DMS53 (cell line): ENCODE measurements at places on chromosomes 1 and 21.
A peak's percentile ranks its signal among the peaks of the same experiment; 100 is the strongest.

- DNase-seq = no peak
Observed at GRCh38 chr1:162021124-162021523, 2.5 kb downstream of the OLFML2B start.

DNA sequence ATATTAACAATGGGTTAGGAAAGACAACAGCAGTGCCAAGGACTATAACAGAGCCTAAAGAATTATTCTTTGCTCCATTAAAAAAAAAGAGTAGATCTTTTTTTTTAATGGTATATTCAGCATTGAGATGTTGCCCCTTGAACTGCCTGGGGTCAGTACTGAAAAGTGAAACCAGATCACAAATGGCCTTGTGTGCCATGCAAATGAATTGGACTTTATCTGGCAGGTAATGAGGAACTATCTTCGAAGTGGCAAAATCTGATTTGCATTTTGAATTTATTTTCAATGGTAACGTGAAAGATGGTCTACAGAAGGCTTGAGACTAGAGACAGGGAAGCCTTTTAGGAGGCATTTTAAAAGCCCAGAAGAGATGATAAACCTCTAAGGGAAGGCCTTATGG lies 21.4 kb upstream of the PKN2 start:
- peak; percentile 41 for DNase-seq

DNA sequence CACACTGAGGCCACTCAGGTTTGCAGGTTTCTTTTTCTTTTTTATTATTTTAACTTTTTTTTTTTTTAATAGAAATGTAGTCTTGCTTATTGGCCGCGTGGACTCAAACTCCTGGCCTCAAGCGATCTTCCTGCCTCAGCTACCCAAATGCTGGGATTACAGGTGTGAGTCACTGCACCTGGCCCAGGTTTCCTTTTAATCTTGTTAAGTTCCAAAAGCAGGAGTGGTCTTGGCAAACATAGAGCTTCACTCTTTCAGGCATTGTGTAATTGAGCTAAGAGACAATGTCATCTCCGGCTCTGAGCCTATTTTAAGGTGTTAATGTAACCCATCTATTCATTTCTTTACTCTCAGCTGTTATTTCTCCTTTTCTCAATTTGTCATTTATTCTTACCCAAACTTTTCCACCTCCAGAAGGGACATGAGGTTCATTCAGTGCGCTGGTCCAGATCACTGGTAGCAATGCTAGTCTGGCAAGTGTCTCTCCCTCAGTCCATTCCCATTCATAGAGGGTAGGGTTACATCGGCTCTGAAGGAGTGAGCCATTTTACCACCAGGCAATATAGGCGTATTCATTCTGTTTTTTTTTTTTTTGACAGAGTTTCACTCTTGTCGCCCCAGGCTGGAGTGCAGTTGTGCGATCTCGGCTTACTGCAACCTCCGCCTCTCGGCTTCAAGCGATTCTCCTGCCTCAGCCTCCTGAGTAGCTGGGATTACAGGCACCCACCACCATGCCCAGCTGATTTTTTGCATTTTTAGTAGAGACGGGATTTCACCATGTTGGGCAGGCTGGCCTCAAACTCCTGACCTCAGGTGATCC lies 11.3 kb upstream of the MFSD2A start:
- DNase-seq = no peak

DNA sequence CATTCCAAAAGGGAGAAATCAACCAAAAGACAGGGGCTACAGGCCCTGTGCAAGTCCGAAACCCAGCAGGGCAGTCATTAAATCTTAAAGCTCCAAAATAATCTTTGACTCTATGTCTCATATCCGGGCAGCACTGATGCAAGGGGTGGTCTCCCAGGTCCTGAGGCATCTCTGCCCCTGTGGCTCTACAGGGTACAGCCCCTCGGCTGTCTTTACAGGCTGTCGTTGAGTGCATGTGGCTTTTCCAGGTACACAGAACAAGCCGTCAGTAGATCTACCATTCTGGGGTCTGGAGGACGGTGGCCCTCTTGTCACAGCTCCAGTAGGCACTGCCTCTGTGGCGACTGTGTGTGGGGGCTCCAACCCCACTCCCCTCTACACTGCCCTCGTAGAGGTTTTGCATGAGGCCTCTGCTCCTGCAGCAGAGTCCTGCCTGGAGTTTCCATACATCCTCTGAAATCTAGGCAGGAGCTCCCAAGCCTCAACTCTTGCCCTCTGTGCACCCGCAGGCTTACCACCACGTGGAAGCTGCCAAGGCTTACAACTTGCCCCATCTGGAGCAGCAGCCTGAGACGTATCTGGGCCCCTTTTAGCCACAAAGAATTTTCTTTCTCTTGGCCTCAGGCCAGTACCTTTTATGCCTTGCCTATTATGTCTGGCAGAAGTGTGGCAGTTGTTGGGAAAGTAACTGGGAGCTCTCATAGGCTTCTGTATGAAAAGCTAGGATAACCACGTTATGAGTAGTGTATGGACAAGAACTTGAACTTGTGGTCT lies 52.5 kb downstream of the POU2F1 start:
- no peak for DNase-seq

DNA sequence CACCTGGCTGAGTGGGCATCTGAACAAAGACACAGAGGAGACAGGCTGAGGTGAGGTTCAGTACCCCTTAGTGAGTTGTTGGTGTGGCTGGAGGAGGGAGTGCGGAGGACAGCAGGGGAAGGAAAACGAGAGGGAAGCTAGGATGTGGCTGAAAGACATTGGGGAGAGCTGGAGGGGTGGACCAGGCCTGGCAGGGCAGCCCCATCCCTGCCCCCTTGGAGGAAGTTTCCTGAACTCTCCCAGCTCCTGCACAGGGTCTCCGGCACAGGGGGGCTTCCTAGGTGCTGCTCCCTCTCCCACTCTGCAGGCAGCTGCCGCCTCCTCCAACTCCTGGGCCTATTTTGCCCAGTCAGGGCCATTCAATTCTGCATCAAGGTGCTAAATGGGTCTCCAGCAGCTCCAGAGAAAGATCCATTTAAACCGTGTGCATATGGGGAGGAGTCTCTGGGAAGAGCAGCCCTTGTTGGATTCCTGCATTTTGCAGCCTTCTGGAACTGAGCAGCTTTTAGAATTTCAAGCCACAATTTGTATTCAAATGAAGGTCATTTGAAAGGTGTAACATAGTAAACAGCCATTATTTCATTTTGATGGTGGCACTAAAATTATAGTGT lies 193.9 kb downstream of the CAMTA1 start:
- DNase-seq = no peak

DNA sequence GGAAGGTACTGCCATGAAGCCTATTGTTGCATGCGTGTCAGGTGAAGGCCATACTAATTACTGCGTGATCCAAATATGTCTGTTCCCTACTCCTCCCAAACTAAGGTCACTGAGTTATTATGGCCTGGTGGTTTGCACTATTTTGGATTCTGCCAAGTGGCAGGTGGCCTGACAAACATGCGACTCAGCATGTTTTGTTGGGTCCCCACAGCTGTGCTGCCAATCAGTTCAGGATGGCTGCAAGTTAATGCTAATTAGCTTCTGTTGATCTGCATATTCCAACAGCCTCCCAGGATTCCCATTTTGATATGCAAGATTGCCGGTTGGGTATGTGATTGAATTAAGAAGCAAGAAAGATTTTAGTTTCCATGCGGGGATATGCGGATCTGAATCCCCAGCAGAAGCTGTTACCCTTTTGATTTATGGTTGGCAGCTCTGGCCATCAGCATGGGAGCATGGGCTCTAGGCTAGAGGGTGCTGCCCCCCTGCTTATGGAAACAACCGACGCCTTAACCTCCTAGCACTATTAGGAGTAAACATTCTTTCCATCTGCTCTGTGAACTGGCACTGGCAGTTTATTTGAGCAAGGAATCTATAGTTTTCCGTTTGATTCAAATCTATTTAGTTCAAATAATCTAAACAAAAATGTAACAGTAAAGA lies 429.8 kb upstream of the C1orf87 start:
- DNase-seq = no peak

DNA sequence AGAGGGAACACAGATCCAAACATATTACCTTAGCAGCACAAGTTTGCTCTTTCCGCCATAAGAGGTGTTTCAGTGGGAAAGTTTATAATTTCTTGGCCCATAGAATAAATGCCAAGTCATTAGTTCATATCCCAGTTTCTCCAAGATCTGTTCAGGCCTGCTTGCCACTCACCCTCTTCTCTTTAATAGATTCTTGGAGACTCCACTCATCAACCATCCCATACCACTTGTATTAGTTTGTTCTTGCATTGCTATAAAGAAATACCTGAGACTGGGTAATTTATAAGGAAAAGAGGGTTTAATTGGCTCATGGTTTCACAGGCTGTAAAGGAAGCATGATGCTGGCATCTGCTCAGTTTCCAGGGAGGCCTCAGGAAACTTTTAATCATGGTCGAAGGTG lies 34.8 kb upstream of the MYSM1 start:
- DNase-seq = no peak

DNA sequence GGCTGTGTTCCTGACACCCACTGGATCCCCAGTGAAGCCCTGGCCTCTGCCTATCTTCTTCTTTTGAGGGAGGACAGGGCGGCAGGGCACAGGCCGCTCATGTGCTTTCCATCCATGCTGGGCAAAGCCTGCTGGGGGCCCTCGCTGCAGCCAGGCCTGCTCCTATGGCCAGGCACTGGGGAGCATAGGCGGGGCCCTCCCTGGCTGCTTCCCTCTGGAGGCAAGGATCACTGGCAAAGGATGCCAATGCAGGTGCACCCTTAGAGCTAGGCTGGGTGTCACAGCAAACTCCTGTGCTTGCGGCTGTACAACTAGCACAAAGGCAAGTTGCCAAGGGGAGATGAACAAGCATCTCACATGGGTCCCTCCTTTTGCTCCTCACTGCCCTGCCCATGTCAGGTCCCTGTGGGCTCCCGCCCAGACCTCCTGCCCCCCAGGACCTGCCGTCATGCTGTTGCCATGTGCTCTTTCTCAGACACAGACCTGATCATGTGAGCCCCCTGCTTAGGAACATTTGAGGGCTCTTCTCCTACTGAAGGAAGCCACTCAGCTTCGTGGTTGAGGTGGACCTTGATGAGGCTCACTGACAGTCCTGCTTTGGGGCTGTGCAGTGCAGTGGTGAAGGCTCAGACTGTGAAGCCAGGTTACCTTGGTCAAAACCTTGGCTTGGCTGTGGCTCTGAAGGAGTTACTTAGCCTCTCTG lies 393.6 kb downstream of the PTPRU start:
- no peak for DNase-seq

DNA sequence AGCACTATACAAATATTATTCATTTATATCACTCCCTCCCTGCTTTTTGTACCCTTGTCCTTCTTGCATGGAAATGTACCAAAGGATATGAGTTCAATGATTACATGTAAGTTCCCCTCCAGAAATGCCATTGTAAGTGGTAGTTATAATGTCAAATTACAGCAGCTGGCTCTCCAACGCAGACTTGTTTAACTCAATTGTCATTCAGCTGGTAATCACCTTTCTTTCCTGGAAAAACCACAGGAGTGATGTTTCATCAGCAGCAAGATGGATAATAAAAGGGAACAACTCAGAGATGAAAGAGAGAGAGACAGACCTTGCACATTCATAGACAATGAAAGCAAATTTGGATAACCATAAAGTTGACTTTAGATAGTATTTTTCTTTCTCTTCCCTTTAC lies 578.6 kb upstream of the PBX1 start:
- peak; percentile 29 for DNase-seq

- peak; percentile 53 for DNase-seq
Observed at GRCh38 chr1:184152434-184152898, 100.9 kb downstream of the TSEN15 start.

- no peak for DNase-seq
Observed at GRCh38 chr1:211420845-211421454, 71.0 kb downstream of the RD3 start.

- DNase-seq = no peak
Observed at GRCh38 chr1:207863893-207864535, 46.9 kb downstream of the CD34 start.

DNA sequence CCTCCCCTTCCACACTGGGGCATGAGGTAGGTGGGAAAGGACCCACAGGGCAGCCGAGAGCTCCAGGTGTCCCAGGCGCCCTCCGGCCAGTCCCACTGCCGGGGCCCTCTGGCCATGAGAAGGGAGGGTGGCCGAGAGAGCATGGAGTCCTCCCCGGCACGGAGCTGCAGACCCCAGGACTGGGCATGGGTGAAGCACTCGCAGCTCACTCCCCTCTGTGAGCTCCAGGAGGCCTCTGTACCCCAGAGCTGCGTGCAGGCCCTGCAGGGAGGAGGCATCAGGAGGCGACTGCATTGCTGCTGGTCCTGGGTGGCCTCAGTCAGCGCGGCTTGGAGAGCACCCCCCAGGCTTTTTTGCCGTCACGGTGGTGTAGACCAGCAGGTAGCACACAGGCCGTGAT lies 80.1 kb upstream of the TTC34 start:
- DNase-seq = no peak

- no peak for DNase-seq
Observed at GRCh38 chr21:39110431-39110830, 72.8 kb downstream of the PSMG1 start.

- no peak for DNase-seq
Observed at GRCh38 chr1:242811092-242811840, 286.8 kb upstream of the PLD5 start.

- no peak for DNase-seq
Observed at GRCh38 chr21:29335720-29336119, 37.0 kb downstream of the BACH1 start.

DNA sequence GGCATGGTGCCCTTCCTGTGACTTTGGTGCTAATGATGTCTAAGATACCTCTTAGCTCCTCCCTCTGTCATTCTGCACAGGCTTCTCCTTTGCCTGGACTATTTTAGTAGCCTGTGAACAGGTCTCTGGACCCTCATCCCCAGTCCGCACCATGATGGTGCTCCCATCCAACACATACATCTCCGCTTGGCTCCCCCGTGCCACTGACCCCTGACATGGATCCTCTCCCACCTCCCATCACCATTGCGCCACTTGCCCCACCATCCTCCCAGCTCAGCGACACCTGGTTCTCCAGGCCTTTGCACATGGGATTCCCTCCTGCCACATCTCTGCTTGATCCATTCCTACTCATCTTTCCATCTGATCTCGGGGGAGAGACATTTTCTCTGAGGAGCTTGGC lies 33.9 kb downstream of the RUNX3 start:
- DNase-seq = no peak

- no peak for DNase-seq
Observed at GRCh38 chr1:70256664-70257063, 35.5 kb downstream of the SRSF11 start.

GRCh38 chr1:212922016-212922415 lies 28.3 kb upstream of the VASH2 start:
- no peak for DNase-seq

GRCh38 chr1:229621663-229622062 lies 4.3 kb downstream of the TAF5L start:
- DNase-seq = no peak
